KG1 (cell line): ENCODE measurements at places on chromosomes 12 and 14.

DNA sequence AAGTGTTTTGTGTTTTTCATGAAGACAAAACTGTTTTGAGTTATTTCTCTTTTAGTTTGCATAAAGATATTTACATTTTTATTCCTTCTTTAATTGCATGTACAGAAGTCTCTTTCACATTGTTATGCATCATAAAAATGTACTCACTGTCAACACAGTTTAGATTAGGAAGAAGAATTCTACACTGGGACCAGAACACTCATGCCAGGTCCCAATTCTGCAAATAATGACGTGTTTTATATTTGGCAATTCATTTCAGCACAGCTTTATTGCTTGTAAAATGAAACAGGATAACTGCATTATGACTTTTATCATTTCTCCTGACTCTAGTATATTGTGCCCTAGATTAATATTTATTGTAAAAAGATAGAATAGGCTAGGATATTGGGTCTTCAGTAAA, 369.2 kb downstream of the NAV3 start:
- no peak for DNase-seq

DNA sequence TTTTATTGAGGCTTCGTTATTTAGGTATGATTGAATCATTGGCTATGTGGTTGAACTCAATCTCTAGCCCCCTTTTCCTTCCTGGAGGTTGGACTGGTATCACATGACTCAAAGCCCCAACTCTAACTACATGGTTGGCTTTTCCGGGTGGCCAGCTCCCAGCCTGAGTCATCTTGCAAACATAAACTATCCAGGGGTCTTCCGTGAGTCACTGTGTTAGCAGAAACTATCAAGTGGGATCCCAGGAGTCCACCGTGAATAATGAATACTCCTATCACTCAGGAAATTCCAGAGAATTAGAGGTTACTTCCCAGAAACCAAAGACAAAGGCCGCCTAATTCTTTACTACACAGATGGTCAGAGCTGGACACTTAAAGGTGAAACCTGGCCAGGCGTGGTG, 19.7 kb upstream of the PLEKHD1 start:
- DNase-seq = no peak

DNA sequence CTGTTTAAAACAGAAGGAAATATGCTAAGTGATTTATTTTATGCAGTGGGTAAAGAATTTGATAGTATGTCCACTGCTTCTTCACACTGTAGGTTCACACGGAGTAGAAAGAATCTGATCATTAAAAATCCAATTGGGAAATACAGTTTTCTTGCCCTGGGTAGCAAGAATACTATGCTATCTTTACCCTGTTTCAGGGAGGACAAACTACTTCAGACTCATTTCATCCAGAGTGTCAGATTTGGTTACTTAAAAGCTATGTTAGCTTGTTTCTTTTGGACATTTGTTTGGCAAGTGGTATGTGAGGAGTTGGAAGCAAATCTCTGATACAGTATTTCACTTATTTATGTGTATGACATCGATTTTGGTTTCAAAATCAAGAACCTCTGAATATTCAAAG, 4.3 kb downstream of the FRS2 start:
- no peak for DNase-seq

DNA sequence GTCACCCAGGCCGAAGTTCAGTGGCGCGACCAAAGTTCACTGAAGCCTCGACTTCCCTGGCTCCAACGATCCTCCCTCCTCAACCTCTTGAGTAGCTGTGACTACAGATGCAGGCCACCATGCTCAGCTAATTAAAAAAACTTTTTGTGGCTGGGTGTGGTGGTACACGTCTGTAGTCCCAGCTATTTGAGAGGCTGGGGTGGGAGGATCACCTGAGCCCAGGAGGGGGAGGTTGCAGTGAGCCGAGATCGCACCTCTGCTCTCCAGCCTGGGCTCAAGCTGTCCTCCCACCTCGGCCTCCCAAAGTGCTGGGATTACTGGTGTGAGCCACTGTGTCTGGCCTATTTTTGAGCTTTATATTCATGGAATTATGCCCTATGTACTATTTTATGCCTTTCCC, 18.1 kb upstream of the RAD52 start:
- no peak for DNase-seq

DNA sequence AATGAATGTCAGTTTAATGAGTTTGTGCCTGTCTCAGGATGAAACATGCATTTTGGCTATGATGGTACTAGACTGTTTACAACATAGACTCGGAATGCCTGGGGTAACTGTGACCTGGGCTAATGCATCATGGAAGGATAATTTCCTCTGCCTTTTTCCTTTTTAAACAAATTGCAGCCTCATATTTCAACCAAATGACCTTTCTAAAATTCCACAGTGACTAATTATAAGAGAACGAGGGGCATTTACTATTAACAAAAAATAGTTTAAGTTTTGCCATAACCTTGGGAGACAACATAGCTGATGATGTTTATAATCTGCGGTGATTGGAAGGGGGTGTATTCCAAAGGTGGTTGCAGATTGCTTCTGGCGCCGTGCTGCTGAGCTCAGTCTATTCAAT, 1140.5 kb downstream of the GALC start:
- no peak for DNase-seq

- no peak for DNase-seq
These were observed 144.2 kb downstream of the C12orf75 start for GRCh38 chr12:105474672-105475071.

DNA sequence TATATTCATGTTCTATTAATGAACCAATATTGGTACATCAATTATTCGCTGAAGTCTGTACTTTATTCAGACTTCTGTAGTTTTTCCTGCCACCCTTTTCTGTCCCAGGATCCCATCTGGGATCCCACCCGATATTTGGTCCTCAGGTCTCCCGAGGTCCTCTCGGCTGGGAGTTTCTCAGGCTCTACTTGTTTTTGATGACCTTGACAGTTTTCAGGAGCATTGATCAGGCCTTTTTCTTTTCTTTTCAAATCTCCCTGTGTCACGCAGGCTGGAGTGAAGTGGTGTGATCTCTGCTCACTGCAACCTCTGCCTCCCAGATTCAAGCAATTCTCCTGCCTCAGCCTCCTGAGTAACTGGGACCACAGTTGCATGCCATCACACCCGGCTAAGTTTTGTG, 11.2 kb downstream of the BRI3BP start:
- DNase-seq = no peak

- no peak for DNase-seq
These were observed 402.3 kb downstream of the NUAK1 start for GRCh38 chr12:105736498-105736897.
